BJ (cell line): ENCODE measurements at places on chromosomes 6 and 20.

DNA sequence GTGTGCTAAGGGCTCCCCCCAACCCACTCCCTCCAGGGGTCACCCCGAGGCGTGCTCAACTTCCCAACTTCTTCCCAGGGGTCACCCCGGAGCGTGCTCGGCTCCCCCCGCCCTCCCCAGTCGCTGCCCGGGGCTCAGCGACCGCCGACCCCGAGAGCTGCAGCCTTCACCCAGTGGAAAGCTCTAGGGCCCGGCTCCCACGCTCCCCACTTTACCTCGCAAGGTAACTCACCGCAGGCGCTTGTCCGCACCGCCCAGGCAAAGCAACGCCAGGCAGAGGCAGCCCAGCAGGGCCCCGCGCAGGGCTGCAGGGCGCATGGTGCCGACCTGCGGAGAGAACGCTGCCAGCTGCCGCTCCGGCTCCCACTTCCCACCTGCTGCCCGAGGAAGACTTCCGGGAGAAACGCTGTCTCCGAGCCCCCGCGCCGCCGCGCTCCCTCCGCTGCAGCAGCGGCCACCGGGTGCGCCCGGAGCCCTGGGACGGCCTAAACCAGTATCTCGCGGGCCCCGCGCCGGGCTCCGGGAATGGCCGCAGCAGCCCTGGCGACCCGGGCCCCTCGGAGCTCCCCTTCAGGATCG is 396 bp downstream of the RNASET2 start:
- DNase-seq: no peak

DNA sequence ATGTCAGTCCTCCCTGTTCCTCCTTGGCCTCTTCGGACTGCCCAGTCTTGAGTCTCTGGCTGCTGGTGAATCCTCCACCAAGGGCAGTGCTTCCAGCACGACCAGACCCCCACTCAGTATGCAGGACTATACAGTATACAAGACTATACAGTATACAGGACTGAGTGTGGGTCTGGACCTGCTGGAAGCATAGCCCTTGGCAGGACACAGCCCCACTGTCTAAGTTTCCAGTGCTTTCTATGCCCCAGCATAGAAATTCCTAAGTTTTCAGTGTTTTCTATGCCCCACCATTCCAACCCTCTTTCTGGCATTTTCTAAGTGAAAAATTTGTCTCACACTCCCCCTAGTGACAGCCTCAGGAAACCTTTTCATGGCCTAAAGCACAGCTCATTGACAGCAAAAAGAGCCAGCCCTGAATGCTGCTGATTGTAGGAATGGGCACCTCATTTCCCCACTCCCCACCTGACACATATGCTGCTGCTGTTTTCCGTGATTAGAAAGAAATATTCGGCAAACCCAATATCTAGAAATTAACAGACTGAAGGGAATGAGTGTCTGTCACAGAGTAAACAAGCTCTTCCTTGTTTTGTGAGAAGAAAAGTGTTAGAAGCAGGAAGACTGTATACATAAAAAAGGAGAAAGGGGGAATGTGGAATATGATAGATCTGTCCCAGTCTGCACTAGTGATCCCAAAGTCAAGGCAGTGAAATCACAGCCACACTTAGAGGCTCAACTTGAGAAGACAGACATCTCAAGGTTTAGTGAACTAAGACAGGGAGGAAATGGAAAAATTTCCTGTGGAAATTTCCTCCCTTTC is 206.9 kb downstream of the IBTK start:
- DNase-seq: no peak

DNA sequence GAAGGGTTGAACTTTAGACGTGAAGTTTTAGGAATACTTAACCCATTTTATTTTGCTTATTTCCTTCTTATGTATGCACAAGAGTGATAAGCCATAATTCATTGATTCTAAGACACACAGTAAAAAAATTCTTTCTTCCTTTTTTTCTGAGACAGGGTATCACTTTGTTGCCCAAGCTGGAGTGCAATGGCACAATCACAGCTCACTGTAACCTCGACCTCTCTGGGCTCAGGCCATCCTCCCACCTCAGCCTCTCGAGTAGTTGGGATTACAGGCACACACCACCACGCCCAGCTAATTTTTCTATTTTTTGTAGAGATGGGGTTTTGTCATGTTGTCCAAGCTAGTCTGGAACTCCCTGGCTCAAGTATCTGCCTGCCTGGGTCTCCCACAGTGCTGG is 116.6 kb upstream of the RNF24 start:
- no peak for DNase-seq

DNA sequence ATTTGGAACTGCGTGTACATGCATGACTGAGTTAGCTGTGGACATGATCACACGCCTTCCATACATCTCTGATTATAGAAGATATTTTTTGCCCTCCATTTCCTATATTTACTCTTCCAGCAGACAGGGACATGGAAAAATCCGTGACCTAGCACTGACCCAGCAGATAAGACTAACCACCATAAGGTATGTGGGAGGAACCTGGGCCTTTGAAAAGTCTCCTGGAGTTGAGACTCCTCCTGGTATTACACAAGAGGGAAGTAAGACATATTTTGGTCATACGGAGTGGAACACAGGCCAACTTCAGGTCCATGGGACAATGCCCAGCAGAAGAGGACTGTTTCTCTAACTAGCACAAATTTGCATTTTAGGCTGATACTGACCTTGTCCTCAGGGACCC is 13.7 kb upstream of the SIRPB1 start:
- no peak for DNase-seq

DNA sequence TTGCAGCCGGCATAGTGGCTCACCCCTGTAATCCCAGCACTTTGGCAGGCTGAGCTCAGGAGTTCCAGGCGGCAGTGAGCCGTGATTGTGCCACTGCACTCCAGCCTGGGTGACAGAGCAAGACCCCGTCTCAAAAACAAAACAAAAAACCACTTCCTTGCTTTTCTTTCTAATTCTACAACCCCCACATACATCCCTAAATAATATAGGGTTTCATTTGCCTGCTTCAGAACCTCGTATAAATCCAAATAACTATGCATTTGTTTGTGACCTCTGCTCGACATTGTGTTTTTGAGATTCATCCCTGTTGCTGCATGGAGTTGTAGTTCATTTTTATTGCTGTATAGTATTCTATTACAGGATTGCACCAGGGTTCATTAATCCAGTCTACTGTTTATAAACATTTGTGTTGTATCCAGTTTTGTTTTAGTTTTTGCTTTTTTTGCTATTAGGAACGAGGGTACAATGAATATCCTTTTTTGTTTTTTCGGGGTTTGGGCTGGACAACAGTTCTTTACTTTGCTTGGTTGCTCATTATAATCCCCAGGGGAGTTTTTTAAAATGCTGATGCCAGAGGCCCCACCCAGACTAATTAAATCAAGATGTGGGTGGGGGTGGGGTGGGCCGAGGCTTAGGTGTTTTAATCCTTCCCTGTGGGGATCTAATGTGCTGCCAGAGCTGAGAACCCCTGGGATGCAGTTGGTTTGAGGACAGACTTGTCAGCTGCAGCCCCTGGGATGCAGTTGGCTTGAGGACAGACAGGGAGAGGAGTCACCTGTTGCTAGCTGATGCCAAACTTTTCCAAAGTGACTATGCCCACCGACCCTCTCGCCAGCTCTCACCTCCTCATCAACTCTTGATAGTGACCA is 2.4 kb upstream of the SNAI1 start:
- DNase-seq: no peak

GRCh38 chr6:1825277-1825676 is 215.6 kb downstream of the FOXC1 start:
- no peak for DNase-seq

- peak; percentile 27 for DNase-seq
Observed at GRCh38 chr6:15793288-15793687, 130.5 kb upstream of the DTNBP1 start.

DNA sequence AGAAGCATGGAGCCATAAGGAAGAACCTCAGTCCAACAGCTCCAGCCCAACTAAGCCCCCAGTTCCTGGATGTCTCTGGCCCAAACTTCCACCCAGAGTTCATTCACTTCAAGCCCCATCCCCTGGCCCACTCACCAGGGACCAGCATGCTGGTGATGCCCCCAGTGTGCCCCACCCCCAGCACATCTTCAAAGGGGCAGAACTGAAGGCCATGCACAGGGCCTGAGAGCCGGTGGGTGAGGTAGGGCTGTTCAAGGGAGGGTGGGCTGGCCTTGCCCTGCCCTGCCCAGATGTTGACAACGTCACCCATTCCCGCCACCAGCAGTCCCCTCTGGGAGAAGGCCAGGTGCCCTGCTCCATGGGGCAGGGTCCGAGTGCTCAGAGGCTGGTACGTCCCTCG is 3.6 kb downstream of the B3GALT4 start:
- DNase-seq: no peak

- DNase-seq: no peak
Observed at GRCh38 chr6:11758878-11759277, 19.7 kb downstream of the ADTRP start.
